Spleen (tissue), 13 donors: ENCODE measurements at places on chromosomes 12 and 14. TPM values are rescaled to one million over a fixed set of nuclear protein-coding genes. Genes with fewer than 3 reads are reported as not detected.

Gene TGFB3
- total RNA-seq: 7.7 TPM

Gene LRRC10
- not detected for total RNA-seq

GRCh38 chr12:66438601-66439000 lies 136.3 kb downstream of the HELB start:
- no peaks in the 10 kb centered on the region for H3K4me1 ChIP-seq
- no peak overlapping the region for H3K4me3 ChIP-seq
- DNase-seq: no peak
- H3K36me3 ChIP-seq: no peaks in the 10 kb centered on the region

Gene MYH6
- not detected for total RNA-seq

DNA sequence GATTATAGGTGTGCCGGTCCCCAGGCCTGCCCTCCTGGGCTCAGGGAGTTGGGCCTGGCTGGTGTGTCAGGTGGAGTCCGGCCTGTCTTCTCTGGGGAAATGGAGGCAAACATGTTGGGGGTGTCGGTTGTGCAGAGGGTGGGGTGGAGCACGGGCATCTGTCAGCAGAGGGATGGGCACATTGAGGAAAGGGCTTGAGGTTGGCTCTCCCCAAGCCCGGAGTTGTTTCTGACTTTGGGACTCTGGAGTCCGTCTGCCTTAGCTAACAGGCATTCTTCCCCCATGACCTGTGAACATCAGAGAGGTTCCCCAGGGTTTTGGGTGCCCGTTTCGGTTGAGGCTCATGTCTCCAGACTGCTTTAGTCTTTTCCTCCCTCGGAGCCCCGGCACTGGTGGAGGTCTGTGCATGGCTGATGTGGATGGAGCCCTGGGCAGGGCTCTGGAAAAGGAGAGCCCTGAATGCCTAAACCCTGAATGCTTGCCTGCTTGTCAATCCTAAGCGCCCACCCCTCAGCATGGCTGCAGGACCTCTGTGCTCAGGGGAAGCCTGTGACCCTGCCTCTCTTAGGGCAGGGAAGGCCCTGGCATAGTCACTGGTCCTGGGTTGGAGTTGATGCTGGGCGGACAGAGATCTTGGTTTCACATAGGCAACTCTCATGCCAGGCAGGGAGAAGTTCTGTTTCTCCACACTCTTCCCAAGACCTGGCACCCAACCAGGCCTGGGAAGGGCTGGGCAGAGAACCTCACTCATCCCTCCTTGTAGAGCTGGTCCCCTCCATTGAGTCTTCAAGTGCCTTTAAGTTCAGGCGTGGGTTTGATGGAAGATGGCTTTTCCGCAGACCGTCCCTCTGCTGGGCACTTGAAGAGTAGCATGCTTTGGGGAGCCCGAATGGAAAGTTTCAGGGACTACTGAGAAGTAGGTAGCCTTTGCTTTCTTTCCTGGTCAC lies 12.9 kb downstream of the NYNRIN start:
- H3K4me1 ChIP-seq: no peaks in the 10 kb centered on the region
- DNase-seq: no peak
- H3K4me3 ChIP-seq: no peak overlapping the region
- H3K27me3 ChIP-seq: no peaks in the 10 kb centered on the region
- H3K36me3 ChIP-seq: peaks cover 6% of the 10 kb centered on the region

- peaks cover 2% of the 10 kb centered on the region for H3K27me3 ChIP-seq
- peak overlapping the region; percentile 95 for H3K27ac ChIP-seq
- DNase-seq: no peak
- peak overlapping the region; percentile 82 for H3K4me3 ChIP-seq
Observed at GRCh38 chr12:53320352-53321195, 836 bp downstream of the AAAS start.
